ENCODE measurements at places on chromosomes 16 and 17. TPM values are rescaled to one million over a fixed set of nuclear protein-coding genes. Genes with fewer than 3 reads are reported as not detected.

DNA sequence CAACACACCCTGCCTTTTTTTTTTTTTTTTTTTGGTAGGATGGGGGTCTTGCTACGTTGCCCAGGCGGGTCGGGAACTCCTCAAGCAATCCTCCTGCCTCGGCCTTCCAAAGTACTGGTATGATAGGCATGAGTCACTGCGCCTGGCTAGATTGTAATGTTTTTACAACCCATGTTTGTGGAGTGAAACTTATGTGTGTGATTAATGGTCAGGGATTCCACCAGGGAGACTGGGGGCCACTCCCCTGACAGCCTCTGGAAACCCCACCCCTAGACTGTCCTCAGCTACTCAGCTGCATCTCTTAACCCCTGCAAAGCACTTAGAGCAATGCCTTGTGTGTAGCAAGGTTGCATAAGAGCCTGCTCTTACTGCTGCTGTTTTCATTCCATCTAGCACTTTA is 220.5 kb downstream of the PARN start:
- DNase-seq, result no peak

GRCh38 chr16:4322121-4323052 is 6.5 kb downstream of the GLIS2 start:
- DNase-seq, result no peak

DNA sequence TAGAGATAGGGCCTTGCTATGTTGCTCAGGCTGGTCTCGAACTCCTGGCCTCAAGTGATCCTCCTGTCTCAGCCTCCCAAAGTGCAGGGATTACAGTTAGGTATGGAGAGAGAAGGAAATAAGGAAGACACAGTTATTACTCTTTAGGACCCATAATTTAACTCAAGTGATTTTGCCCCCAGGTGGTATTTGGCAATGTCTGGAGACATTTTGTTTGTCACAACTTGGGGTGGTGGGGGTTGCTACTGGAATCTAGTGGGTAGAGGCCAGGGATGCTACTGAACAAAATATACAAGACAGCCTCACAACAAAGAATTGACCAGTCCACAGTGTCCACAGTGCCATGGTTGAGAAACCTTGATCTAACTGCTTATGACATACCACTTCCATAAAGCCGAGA is 64.1 kb downstream of the PRKCB start:
- no peak for DNase-seq

The TBC1D28 gene
- total RNA-seq, result not detected

The DNAI2 gene
- total RNA-seq, result not detected
